ENCODE measurements at places on chromosomes 2 and 18.

GRCh38 chr18:7367336-7367735 is 136.4 kb downstream of the LRRC30 start:
- no peak for DNase-seq

- DNase-seq, result no peak
Measured at GRCh38 chr2:187996630-187997029, 295.0 kb upstream of the GULP1 start.

DNA sequence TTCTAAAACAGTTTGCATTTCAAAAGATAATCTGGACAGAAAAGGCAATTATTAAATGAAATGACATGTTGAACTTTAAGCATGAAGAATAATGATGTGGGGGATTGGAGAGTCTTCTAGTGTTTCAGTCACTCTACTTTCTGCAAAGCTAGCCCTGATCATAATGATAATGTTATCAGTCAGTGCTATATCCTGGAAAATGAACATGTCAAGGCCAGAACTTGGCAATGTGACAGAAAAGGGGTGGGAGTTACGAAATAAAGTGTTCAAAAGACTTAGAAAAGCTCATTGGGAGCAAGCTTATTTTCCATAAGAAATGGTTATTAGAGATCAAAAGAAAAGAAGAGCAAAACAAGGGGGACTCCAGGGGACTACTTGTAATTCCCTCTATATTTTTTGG is 288.5 kb upstream of the SLC8A1 start:
- no peak for DNase-seq

GRCh38 chr2:5932556-5933469 is 240.6 kb downstream of the SOX11 start:
- DNase-seq, result no peak

GRCh38 chr2:190904640-190905261 is 24.1 kb downstream of the GLS start:
- no peak for DNase-seq

- no peak for DNase-seq
Measured at GRCh38 chr2:128914320-128914719, 595.7 kb upstream of the HS6ST1 start.

GRCh38 chr2:191050640-191050987 is 36.6 kb upstream of the STAT1 start:
- DNase-seq, result no peak

DNA sequence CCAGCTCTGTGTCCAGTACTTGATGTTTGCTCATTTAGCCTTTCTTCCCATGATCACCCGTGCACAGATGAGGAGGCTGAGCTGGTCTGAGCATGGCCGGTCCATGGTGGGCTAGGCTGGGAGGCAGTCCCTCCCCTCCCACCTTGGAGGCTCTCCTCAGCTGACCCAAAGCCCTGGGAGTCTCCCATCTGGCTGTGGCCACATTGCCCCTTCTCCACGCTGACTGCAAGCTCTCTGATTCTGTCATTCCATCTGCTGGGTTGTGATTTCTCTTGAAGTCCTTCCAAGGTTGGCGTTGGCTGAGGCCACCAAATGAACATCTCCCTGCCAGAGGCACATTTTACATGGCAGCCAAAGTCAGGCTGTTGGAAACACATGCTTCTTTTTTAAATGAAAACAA is 44.0 kb downstream of the ACKR3 start:
- DNase-seq, result no peak

DNA sequence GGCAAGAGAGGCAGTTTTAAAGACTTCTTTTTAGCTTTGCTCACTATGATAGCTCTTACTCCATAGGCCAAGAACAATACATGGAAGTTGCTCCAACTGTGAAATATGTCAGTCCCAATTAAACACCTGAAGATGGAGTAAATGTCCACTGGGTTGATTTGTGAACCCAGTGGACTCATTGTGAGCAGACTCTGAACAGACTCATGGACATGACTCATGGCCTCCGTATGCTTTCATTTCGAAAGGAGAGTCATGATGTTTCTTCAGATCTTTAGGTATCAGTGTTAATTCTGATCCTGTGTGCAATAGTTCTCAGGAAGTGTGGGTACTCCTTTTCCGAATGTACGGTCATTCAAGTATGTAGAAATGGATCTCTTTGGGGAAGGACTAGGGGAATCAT is 5.4 kb upstream of the CWC22 start:
- DNase-seq, result no peak

- no peak for DNase-seq
Measured at GRCh38 chr2:99545604-99546003, 55.8 kb upstream of the REV1 start.

- DNase-seq, result no peak
Measured at GRCh38 chr2:232438951-232439757, 16.8 kb upstream of the ALPI start.

GRCh38 chr18:1017227-1018058 is 112.8 kb downstream of the ADCYAP1 start:
- no peak for DNase-seq

DNA sequence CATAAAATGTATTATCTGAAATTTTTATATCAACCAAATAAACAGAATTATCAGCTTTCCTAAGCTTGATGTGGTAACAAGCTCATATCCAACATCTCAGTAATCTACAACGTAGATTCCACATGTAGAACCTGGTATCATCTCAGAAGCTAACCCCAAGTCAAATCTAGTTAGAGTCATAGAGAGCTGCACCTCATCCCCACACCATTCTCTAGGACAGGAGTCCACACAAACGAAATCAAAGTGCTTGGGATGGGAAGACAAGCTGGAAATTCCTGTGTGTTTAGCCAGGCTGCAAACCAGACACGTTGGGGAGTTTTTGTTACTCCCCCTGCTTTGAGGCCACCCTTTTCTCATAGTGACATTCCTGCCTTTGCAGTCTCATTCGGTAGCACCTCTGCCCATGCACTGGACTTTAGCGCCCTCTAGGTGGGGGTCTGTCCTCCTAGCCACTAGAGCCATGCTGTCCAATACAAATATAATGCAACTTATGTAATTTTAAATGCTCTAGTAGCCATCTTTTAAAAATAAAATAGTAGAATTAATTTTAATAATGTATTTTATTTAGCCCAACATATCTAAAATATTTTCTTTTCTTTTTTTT is 28.1 kb upstream of the SATB2 start:
- no peak for DNase-seq

DNA sequence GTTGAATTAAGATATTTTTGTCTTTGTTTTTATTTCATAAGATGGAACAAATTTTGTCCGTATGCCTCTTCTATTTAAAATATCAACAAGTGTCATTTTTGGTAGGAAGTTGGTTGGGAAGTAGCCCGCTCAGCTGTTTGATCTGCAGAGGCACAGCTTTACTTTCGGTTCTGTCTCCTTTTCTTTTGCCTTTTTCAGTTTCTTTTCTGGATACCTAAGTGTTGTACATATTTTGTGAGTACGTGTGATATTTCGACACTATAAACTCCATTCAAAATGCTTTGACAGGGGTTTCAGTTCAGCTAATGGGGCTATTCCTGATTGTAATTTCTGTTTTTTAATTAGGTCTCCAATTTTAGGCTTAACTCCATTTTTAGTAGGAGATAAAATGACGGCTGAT is 1785.0 kb upstream of the LRRTM1 start:
- DNase-seq, result no peak

GRCh38 chr18:37663446-37663845 is 97.8 kb upstream of the CELF4 start:
- no peak for DNase-seq

- DNase-seq, result no peak
Measured at GRCh38 chr2:195819276-195819675, 162.2 kb downstream of the SLC39A10 start.

- no peak for DNase-seq
Measured at GRCh38 chr2:237720957-237721356, 77.6 kb upstream of the RBM44 start.

- no peak for DNase-seq
Measured at GRCh38 chr2:114610677-114611076, 168.2 kb downstream of the DPP10 start.

DNA sequence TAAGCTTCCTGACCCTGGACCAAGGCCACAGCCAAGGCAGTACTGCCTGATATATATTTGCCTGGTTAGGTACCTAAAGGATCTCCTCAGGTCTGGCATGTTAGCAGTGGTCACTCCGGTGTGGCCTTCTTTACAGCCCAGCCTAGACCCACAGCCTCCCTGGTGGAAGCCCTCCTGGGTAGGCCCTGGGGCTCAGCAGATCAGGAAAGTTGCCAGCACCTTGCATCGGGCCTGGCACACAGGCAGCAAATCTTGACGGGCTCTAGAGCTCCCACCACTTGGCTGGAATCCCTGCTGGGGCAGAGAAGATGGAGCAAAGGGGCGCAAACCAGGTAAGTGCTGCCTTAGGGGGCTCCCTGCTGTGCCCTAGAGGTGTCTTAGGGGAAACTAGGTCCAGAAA is 40.9 kb upstream of the ATP6V1B1 start:
- no peak for DNase-seq

DNA sequence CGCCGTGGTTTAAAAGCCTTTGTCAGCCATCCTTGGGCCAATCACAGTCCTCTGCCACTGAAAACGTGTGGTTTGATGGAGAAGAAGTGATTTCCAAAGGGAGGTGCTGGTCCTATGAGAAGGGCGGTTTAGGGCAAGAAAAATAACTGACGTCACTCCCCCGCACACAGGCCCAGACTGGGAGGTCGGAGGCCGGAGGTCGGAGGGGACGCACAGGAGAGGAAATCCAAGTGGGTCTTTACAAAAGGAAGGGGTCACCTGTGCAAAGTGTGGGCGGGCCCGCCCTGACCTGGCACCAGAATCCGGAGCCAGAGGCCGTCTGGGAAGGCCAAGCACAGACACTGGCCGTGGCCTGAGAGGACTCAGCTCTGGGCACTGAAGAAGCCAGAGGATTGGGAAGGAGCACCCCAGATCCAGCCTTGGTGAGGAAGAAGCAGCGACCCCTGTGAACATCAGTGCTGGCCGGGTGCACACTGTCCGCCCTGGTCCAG is 18.0 kb upstream of the KCNG2 start:
- DNase-seq, result no peak

DNA sequence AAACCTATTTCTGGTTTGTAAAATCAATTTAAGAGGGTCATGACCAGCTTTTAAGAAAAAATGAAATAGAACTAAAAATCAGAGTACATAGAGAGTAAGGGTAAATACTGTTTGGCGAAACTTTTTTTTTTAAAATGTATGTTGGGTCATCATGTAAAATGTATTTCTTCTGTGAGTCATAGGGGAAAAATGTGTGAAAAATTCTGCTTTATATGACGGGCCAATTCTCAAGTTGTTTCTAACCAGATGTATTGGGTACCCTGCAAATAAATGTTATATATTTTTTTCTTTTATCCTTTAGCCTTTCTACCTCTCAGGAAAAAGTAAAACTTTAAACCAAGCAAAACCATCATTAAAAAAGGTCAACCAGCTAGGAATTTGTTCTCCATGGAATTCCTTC is 13.9 kb downstream of the AFTPH start:
- DNase-seq, result no peak

- no peak for DNase-seq
Measured at GRCh38 chr18:45727068-45727467, 3.1 kb downstream of the SLC14A1 start.

GRCh38 chr2:64166637-64167420 is 22.6 kb upstream of the PELI1 start:
- no peak for DNase-seq

GRCh38 chr2:75528221-75528977 is 32.3 kb downstream of the EVA1A start:
- DNase-seq, result no peak

DNA sequence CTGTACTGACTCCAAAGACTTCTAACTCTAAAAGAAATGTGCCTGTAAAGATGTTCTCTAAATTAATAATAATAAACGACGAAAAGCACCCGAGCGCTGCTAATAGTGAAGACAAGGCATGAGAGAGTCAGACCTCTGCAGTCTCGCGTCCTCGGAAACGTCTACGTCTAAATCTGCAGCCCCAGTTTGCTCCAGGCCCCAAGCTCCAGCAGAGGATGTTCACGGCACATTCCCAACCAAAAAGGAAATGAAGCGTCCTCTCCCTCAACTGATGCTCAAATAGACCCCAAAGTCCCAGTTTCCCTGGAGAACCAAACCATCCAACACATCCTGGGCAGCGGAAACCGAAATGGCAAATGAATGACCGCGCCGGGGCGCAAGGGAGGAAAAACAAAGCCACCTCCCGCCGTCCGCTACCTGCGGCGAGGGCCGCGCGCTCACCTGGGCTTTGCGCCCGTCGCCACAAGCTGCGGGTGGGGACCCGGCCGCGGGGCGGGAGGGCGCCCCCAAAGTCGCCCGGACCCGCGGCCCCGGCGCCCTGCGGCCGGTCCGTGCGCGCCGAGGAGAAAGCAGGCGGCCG is 47.1 kb upstream of the CCDC150 start:
- no peak for DNase-seq

- DNase-seq, result no peak
Measured at GRCh38 chr2:152175012-152175367, 573 bp downstream of the STAM2 start.

DNA sequence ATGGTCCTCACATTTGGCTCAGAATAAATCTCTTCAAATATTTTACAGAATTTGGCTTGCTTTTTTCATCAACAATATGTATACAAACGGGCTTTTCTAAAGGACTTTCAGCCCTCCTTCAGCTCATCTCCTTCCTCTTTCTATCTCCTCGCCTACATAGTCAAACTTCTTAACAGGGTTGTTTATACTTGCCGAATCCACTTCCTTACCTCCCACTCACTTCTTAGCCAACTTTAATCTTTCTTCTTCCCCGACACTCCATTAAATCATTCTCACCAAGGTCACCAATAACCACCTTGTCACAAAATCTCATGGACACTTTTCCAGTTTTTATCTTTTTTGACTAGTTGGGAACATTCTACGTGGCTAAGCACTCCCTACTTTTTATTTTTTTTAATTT is 325.2 kb downstream of the PLCL1 start:
- no peak for DNase-seq

GRCh38 chr2:236309669-236310029 is 45.4 kb upstream of the ASB18 start:
- DNase-seq, result no peak
